CD4-positive, alpha-beta memory T cell (primary cell): ENCODE measurements at places on chromosomes 3 and 15. TPM values are rescaled to one million over a fixed set of nuclear protein-coding genes. Genes with fewer than 3 reads are reported as not detected.

DNA sequence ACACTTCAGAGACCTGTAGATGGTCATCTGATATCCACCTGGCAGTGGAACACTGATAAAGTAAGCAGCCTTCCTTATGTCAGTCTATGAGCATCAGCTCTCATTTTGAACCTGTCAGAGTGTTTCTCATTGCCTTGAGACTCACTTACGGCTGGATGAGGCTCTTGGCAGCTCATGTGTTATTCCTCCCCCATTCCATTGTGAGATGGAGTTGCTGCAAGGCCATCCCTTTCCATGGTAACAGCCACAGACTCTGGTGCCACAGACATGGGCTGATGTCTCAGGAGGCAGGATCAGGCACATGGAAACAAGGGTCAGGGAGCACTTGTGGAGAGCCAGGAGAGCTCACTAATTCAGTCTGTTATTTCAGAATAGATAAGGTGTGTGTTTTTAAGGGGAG lies 11.9 kb downstream of the KCNAB1 start:
- H3K27ac ChIP-seq = no peak overlapping the region
- no peak overlapping the region for H3K4me3 ChIP-seq
- H3K4me1 ChIP-seq = no peaks in the 10 kb centered on the region
- H3K27me3 ChIP-seq = no peaks in the 10 kb centered on the region
- DNase-seq = no peak

Gene PLCD1
- total RNA-seq = 93.9 TPM

- no peaks in the 10 kb centered on the region for H3K36me3 ChIP-seq
- no peaks in the 10 kb centered on the region for H3K4me1 ChIP-seq
- H3K4me3 ChIP-seq = no peak overlapping the region
- no peak for DNase-seq
Observed at GRCh38 chr3:159453945-159454344, 534.7 kb upstream of the IL12A start.

GRCh38 chr3:169781209-169781855 lies 8.1 kb downstream of the MYNN start:
- no peaks in the 10 kb centered on the region for H3K27me3 ChIP-seq
- peaks cover 30% of the 10 kb centered on the region for H3K4me1 ChIP-seq
- no peak overlapping the region for H3K27ac ChIP-seq
- H3K4me3 ChIP-seq = no peak overlapping the region
- peaks cover 42% of the 10 kb centered on the region for H3K36me3 ChIP-seq

DNA sequence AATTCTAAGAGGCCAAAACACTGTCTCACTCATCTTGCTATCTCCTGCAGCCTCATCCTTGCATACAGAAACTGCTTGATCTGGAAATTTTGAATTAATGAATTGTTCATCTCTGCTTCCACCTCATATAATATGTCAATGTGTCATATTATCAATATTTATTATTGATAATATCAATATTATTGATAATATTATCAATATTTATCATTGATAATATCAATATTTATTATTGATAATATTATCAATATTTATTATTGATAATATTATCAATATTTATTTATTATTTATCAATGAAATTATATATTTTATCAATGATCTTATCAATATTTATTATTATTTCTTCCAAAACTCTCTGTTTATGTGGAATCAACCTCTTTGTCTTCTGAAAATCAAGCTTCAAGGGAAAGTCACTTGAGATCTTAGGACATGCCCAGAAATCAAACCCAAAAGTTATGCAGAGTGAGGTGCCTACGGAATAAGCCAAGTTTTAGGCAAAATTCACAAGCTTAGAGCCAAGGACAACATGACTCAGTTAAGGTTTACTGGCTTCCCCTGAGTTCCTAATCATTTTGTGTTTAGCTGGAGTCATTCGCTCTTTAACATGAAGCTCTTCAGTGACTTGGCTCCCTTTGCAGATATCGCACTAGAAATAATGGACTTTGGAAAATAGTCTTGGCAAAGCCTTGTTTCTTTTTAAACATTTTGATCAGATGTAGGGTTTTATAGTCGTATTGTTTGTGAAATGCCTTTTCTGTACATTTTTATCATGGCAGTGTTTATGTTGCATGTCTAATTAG lies 297.1 kb upstream of the RARB start:
- DNase-seq = no peak
- no peaks in the 10 kb centered on the region for H3K27me3 ChIP-seq
- H3K4me3 ChIP-seq = no peak overlapping the region
- no peak overlapping the region for H3K27ac ChIP-seq
- H3K36me3 ChIP-seq = no peaks in the 10 kb centered on the region

Gene EFHB
- 1.5 TPM for total RNA-seq

GRCh38 chr3:30611613-30612436 lies 5.4 kb downstream of the TGFBR2 start:
- no peak for DNase-seq
- no peaks in the 10 kb centered on the region for H3K27me3 ChIP-seq
- no peak overlapping the region for H3K4me3 ChIP-seq
- no peaks in the 10 kb centered on the region for H3K36me3 ChIP-seq

Gene SKOR1
- 0.38 TPM for total RNA-seq

- H3K4me1 ChIP-seq = peaks cover 9% of the 10 kb centered on the region
- peaks cover 17% of the 10 kb centered on the region for H3K27me3 ChIP-seq
- no peaks in the 10 kb centered on the region for H3K36me3 ChIP-seq
- H3K4me3 ChIP-seq = no peak overlapping the region
- H3K27ac ChIP-seq = no peak overlapping the region
Observed at GRCh38 chr3:42264399-42265058, 1.5 kb downstream of the CCK start.

DNA sequence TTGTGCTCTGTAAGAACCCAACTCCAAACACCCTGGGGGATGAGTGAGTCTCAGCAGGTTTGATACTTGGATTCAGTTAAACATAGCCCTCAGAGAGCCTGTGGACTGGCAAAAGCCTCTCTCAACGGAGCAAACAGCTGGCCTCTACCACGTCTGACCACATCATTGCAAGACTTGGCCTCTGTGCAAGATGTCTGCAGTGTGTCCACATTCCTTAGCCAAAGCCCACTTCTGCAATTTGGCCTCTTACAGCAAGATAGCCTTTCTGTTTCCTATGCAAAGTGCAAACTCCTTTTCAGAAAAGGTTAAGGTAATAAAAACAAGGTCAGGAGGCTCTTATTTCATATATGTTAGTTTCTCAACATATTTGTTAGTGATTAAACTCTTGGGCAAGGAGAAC lies 27.9 kb downstream of the FBN1 start:
- no peaks in the 10 kb centered on the region for H3K36me3 ChIP-seq
- H3K4me3 ChIP-seq = no peak overlapping the region
- no peaks in the 10 kb centered on the region for H3K4me1 ChIP-seq
- H3K27ac ChIP-seq = no peak overlapping the region
- no peaks in the 10 kb centered on the region for H3K27me3 ChIP-seq

- H3K4me1 ChIP-seq = no peaks in the 10 kb centered on the region
- no peak overlapping the region for H3K27ac ChIP-seq
- no peaks in the 10 kb centered on the region for H3K27me3 ChIP-seq
- no peak for DNase-seq
- H3K4me3 ChIP-seq = no peak overlapping the region
Observed at GRCh38 chr3:66228707-66229106, 7.9 kb downstream of the SLC25A26 start.

DNA sequence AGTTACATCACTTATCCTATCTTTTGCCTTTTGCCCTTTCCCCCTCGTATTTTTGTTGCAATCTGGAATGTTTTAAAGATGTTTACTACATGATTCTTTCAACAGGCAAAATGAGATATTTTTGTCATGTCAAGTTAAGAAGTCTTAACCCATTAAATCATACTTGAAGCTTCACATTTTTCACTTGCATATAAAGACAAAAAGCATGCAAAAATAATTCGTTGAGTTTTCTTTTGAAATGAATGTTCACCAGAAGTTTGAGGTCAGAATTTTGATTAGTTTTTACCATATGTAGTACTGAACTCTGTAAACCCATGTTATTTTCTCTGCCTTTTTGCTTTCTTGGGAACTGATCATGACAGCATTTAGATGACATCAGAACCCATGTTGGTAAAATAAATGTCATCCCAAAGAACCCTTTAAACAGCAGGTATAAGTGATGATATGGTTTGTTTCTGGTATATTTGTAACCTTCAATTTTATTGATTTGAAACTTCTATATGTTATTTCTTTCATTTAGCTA lies 188.5 kb downstream of the GHSR start:
- no peak overlapping the region for H3K4me3 ChIP-seq
- H3K27me3 ChIP-seq = no peaks in the 10 kb centered on the region
- DNase-seq = no peak
- H3K36me3 ChIP-seq = no peaks in the 10 kb centered on the region
- H3K4me1 ChIP-seq = no peaks in the 10 kb centered on the region

DNA sequence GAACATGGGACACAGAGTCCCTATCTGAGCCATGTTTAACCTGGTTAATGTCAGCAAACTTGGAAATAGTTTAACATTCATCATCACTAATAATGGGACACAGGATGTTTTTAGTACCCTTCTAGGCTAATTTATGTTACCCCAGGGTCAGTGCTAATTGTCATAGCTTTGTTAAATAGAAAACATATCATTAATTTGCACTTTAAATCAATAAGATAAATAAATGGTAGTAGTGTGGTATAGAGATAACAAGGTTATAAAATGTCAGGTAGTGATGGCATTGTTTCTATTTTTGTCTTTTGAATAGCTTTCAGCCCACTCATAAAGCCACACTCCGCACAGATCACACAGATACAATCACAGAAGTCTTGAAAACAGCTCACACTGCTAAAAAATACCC lies 534.9 kb downstream of the MECOM start:
- H3K27me3 ChIP-seq = no peaks in the 10 kb centered on the region
- H3K36me3 ChIP-seq = no peaks in the 10 kb centered on the region

DNA sequence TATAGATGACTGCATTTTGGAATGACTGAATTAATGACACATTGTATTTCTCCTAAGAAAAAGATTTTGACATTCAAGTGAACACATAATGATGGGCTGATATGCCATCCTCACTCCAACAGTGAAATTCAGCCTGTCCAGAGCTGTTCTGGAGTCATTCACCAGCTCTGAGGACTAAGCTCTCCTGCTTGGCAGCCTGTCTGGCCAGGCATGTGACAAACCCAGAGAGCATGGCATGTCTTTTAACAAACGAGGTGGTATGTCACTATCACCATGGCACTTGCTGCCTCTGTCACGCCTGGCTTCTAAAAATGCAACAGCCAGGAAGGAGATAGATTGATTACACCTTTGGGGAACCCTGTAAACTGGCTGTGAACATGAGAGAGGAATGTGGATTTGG lies 1.4 kb downstream of the ACTC1 start:
- no peak for DNase-seq
- H3K27me3 ChIP-seq = no peaks in the 10 kb centered on the region
- no peak overlapping the region for H3K4me3 ChIP-seq

GRCh38 chr3:45480218-45480617 lies 91.8 kb downstream of the LARS2 start:
- no peaks in the 10 kb centered on the region for H3K27me3 ChIP-seq
- H3K36me3 ChIP-seq = peaks cover 11% of the 10 kb centered on the region
- H3K27ac ChIP-seq = no peak overlapping the region
- H3K4me3 ChIP-seq = no peak overlapping the region
- DNase-seq = no peak

DNA sequence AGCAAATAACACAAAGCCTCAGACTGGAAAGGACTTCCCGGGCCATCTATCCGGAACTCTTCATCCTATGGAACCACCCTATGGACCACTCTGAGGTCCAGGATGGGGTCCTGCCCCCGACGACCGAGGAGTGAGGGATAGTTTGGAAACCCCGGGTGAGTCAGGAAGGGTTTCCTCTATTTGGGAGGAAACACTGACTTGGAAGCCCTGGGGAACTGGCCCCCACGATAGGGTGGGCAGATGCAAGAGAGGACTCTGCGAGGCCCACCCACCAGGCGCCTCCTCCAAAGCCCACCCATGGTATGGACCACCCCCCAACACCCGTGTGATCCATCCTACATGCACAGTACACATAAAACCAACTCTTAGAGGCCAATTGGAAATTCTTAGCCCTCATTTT lies 69.4 kb downstream of the CPN2 start:
- no peak for DNase-seq
- no peaks in the 10 kb centered on the region for H3K36me3 ChIP-seq
- H3K4me1 ChIP-seq = no peaks in the 10 kb centered on the region
- no peak overlapping the region for H3K4me3 ChIP-seq
- H3K27me3 ChIP-seq = no peaks in the 10 kb centered on the region
- no peak overlapping the region for H3K27ac ChIP-seq

- DNase-seq = no peak
- no peak overlapping the region for H3K4me3 ChIP-seq
- no peaks in the 10 kb centered on the region for H3K27me3 ChIP-seq
- no peaks in the 10 kb centered on the region for H3K4me1 ChIP-seq
Observed at GRCh38 chr3:148173851-148174250, 523.9 kb upstream of the AGTR1 start.

Gene GOLGA8J
- total RNA-seq = not detected

- no peaks in the 10 kb centered on the region for H3K27me3 ChIP-seq
- H3K4me3 ChIP-seq = no peak overlapping the region
Observed at GRCh38 chr3:102449341-102449740, 14.5 kb downstream of the ZPLD1 start.

GRCh38 chr3:17833786-17834559 lies 91.5 kb upstream of the TBC1D5 start:
- no peaks in the 10 kb centered on the region for H3K36me3 ChIP-seq
- H3K4me3 ChIP-seq = no peak overlapping the region
- no peaks in the 10 kb centered on the region for H3K27me3 ChIP-seq
- no peak overlapping the region for H3K27ac ChIP-seq
- DNase-seq = no peak
- H3K4me1 ChIP-seq = no peaks in the 10 kb centered on the region

- H3K27ac ChIP-seq = peak overlapping the region; percentile 19
- H3K4me1 ChIP-seq = peaks cover 54% of the 10 kb centered on the region
- no peaks in the 10 kb centered on the region for H3K27me3 ChIP-seq
- no peak overlapping the region for H3K4me3 ChIP-seq
- H3K36me3 ChIP-seq = no peaks in the 10 kb centered on the region
- DNase-seq = peak; percentile 59
Observed at GRCh38 chr15:44738340-44738984, 2.1 kb downstream of the TRIM69 start.

Gene FETUB
- total RNA-seq = not detected

Gene GOLGA8Q
- not detected for total RNA-seq

Gene GOLGA8H
- not detected for total RNA-seq

GRCh38 chr3:51333021-51333420 lies 52.1 kb upstream of the MANF start:
- H3K36me3 ChIP-seq = no peaks in the 10 kb centered on the region
- no peaks in the 10 kb centered on the region for H3K4me1 ChIP-seq
- no peak overlapping the region for H3K27ac ChIP-seq
- no peaks in the 10 kb centered on the region for H3K27me3 ChIP-seq
- H3K4me3 ChIP-seq = no peak overlapping the region
